ENCODE measurements at places on chromosomes 12 and 14.
A peak's percentile ranks its signal among the peaks of the same experiment; 100 is the strongest.

GRCh38 chr12:10849425-10849878, at the start of gene PRR4:
Gene PRR4, minus strand, starts transcription at chr12:10849475. Its CDS starts 38 bp downstream, at chr12:10849437.
- DNase-seq: no peak

- DNase-seq: no peak
These were observed 52.5 kb upstream of the PELI2 start for GRCh38 chr14:56065621-56066290.

- no peak for DNase-seq
These were observed 34.1 kb downstream of the SENP1 start for GRCh38 chr12:48071808-48072207.

DNA sequence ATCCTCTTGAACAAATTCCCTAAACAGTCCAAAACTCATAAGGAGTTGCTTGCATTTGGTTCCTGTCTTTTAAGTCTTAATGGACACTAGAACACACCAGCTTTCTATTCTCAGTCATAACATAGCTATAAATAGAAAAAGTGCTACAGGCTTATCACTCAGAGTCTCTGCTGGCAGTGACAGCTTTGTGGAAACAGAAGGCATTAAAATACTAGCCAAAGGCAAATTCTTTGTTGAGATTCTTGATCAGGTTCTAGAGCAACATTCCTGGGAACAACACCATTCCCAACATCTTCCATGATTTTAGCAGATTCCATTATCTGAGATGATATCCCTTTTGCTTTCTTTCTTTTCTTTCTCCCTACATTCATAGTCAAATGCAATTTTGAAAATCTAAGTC, 207.7 kb upstream of the PLEKHG7 start:
- DNase-seq: no peak

DNA sequence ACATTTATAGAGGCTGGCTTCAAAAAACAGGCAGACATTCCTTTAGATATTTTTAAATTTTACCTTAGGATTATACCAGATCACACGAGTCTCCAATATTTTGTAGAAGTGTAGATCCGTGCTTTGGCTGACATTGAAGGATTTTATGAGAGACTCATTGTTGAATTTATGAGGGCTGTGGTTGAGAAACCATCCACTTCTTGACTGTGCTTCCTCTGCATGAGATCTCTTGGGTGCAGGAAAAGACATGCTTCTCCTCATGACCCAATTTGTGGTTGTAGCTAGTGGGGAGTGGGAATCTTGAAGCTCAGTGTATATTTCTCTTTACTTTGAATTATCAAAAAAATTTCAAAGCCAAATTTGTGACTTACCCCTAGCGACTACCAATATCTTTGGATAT, 36.7 kb upstream of the NKX2-8 start:
- no peak for DNase-seq

DNA sequence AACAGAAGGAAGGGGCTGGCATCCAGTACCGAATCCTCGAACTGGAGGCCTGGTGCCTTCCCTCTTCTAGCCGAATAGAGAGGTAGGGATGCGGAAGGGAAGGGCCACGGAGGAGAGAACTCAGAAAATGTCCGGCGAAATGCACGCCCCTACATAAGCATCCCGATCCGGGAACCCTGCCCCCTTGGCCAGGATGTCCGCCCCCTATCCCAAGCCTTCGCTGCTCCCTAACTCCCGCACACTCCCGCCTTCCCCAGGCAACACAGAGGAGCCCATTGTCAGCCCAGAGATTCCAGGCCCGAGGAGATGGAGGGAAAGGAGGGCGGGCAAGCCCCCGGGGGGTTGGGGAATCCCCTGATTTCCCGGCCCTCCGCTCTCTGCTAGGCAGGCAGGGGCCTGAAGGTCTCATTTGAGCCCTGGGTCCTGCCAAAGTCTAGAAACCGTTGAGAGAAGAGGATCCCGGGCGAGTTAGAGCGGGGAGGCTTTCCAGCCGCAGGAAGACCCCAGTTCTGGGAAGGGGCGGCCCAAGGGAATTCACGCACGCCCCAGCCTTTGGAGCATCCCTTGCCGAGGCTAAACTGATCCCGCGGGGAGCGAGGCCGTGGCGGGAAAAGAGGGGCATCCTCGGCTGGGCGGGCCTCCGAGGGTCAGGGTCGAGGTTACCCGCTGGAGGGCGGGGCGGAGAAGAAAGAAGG, 569 bp upstream of the ARHGEF40 start:
- no peak for DNase-seq

GRCh38 chr14:91303091-91303923, 58.8 kb upstream of the GPR68 start:
- DNase-seq: peak; percentile 65

DNA sequence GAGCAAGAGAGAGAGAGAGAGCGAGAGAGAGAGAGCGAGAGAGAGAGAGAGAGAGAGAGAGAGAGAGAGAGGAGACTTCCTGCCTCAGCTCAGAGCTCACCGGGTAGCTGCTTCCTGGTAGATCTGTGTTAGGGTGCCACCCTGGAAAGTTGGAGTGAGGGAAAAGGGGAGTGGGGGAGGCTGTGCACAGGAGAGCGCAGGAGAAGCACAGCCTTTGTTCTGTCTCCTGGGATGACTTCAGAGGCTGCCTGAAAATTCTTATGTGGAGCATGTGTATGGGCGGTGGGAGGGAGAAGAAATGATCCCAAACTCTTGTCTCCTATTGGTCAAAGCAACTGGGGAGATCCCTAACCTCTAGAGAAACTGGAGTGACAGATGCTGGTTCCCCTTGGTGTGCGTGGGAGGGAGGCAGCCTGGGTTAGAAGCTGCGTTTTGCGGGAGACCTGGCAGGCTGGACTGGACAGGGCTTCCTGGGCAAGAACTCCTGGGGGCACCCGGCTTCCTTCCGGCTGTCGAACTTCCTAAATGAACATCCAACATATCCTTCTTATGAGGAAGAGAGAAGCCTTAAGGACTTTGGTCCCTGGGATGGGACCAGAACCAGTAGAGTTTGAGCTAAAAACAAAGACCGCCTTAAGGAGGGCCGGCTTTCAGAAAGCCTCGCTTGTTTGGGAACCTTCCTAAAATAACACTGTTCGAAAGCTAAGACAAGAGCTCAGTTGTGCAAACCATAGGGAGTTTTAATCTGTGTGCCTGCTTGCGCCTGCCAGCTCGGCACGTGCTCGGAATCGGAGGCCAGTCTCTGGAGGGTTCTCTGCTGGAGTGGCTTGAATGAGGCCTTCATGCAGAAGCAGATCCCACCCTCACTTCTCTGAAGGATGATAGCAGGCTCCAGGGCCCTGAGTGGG, 30.4 kb upstream of the BEGAIN start:
- peak; percentile 9 for DNase-seq

DNA sequence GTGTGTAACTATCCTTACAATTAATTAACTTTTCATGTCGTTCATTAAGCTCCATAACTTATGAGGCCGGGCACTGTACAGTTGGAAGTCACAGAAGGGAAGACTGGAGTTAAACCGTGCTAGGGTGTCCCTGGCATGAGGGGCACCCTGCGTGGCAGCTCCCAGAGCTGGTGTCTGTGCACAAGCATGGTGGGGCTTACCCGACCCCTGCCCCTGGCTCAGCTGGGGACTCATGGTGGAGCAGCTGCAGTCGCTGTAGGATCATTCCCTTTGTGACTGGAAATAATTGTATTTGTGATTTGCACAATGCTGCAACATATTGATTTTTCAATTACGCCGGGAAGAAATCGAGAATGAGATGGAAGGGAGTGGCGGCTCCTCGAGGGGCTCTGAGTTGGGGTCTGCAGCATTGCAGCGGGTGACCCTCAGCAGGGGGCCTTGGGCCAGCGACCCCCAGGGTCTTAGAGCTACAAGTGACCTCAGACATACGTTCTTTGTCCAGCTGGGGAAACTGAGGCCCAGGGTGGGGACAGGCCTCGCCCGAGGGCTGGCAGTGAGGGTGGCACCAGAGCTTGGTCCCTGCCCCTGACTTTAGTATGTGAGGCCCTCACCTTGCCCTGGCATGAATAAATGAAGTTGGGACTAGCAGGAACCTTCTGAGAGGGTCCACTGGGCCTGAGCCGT, 125.4 kb downstream of the KIF26A start:
- no peak for DNase-seq

- no peak for DNase-seq
These were observed 21.1 kb upstream of the KRT8 start for GRCh38 chr12:52925717-52926595.

- no peak for DNase-seq
These were observed 232.6 kb upstream of the TBX3 start for GRCh38 chr12:114916541-114916940.

GRCh38 chr12:82124711-82125380, 233.3 kb downstream of the CCDC59 start:
- no peak for DNase-seq

GRCh38 chr12:123080634-123081033, 70.3 kb downstream of the PITPNM2 start:
- DNase-seq: no peak

DNA sequence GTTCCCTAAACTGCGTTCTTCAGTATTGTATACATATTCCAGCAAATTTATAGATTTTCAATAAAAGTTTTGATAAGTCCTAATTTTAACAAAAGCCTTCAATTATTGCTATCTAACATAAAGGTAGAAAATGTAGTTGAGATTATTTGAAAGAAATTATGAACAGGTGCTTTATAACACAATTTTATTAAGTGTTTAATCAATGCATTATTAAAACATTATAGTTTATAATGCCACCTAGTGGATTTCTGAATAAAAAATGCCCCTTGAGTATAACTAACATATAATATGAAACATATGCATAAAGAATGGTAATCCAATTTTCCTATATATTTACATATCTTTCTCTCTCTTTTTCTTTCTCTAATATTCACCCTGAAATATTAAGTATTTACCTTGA, 515.3 kb downstream of the SLC6A15 start:
- DNase-seq: no peak

DNA sequence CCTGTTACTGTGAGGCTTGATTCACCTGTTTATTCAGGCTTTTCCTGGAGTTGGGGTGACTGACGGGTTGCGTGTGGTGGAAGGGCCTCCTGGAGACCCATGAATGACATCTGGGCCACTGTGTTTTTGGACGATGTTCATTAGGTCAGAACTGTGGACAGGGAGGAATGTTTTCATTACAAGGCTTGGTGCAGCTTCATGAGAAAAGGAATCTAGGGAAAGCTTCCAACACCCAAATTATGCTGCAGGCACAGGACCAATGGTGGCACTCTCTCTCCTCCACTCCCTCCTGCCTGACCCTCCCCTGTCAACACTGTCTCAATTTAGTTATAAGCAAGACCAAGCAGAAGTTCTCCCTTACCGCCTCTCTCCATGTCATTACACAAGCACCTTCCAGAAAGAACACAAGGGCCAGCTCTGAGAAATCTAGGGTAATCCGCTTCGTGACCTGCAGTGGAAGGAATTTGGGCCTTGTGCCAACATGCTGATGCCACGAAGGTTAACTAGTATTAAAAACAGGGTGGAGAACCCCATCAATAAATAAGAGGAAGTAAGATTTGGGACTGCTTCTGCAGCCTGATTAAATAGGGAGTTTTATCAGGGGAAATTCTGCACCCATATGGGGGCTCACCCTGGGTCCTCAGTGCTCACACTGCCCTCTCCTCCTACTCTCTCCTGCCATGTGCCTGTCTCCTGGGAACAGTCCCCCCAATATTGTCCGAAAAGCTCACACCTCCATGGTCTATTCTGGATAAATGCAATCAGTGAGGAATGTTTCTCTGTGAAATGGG, 200.3 kb downstream of the KTN1 start:
- DNase-seq: no peak

DNA sequence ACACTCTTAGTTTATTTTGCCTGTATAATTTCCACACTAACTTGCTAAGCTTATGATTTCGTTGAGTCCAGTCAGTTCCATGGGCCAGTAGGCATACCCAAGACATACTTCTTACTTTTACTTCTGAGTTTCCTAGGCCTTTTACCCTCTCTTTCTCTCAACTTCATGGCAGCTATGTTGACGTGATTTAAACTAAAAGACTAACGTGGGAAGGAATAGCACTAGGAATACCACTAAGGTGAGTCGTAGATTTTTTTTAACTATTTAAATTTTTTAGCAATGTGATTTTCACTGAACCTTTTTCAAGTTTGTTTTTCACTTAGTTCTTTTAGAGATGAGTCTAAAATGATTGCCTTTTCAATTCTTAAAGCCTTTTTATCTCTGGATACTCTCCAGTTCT, 793.5 kb upstream of the NOVA1 start:
- DNase-seq: no peak

GRCh38 chr14:65336191-65336591, 76.3 kb upstream of the FUT8 start:
- DNase-seq: no peak

- no peak for DNase-seq
These were observed 415.9 kb downstream of the NELL2 start for GRCh38 chr12:44460261-44460660.

DNA sequence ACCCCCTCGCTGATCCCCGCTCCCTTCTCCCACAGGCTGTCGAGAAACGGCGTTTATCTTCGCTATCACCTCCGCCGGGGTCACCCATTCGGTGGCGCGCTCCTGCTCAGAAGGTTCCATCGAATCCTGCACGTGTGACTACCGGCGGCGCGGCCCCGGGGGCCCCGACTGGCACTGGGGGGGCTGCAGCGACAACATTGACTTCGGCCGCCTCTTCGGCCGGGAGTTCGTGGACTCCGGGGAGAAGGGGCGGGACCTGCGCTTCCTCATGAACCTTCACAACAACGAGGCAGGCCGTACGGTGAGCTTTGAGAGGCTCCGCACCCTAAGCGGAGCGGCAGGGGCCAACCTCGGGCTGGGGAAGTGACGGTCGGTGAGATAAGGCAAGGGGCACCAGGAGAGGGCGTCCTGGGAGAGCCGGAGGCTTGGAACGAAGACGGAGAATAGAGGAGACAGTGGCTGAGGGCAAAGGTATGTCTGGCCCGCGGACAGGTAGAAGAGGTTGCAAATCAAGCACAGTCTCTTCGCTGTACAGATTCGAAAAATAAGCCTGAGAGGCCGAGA, 2.3 kb downstream of the WNT1 start:
- DNase-seq: peak; percentile 30

GRCh38 chr12:64450057-64450640, 1.8 kb upstream of the TBK1 start:
- DNase-seq: no peak

DNA sequence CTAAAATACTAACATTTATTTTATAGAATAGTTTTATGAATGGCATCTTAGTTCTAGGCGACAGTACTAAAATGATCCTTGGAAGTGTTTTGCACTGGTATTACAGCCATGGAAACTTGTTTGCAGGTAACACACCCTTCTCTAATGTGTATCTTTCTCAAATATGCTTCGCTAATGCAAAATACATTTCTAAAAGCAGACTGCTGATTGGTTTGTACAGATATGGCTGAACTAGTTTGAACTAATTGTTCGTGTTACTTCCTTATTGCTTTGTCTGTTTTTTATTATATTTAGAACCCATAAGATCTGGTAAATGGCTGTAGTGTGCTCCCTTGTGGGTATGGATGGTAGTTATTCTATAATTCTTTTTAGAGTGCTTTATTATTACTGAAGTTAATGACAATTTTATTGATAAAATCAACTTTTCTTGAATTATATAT, 53.0 kb downstream of the ATF7IP start:
- no peak for DNase-seq

GRCh38 chr12:90390947-90391346, 564.0 kb downstream of the CCER1 start:
- no peak for DNase-seq
